ENCODE measurements at places on chromosomes 3 and 15. TPM values are rescaled to one million over a fixed set of nuclear protein-coding genes. Genes with fewer than 3 reads are reported as not detected.

DNA sequence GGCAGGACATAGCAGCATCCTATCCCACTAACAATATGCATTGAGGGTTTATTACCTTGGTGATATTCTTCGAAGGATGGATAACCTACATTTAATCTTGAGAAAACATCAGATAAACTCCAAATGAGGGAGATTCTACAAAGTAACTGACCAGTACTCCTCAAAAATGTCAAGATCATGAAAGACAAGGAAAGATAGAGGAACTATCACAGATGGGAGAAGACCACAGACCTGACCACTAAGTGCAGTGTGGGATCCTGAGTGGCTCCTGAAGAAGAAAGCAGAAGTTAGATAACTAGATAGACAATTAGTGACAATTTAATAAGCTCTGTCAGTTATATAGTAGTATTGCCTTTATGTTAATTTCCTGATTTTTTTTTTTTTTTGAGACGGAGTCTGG is 17.7 kb upstream of the CGNL1 start:
- DNase-seq = no peak

DNA sequence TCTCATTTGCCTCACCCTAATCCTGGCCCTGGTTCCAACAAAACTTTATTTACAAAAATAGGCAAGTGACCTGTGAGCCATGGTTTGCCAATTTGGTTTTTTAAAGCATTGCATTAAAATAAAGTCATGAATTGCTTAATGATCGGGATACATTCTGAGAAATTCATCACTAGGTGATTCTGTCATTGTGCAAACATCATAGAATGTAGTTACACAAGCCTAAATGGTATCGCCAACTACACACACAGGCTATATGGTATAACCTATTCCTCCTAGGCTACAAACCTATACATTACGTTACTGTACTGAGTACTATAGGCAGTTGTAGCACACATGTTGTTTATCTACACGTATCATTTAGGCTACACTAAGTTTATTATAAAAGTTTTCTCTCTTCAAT is 45.9 kb upstream of the SSR3 start:
- DNase-seq = peak; percentile 27

The LSAMP gene
- total RNA-seq = not detected

DNA sequence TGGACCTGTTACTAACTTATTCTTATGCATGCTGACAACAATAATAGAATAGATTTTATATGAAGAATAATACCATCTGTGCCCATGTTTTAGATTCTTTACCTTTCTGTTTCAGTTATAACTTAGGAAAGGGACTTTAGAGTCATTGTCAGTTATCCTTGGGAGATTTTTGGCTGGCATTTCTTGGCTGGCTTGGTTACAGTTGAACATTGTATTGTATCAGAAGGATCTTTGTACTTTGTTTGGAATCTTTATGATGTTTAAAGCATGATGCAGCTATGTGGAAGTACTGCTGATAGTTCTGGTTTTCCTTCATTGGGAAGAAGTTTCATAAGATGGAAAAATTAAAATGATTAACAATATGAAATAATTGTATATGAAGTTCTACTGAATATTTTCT is 19.9 kb downstream of the ABHD5 start:
- DNase-seq = no peak

The CLRN1 gene
- not detected for total RNA-seq

DNA sequence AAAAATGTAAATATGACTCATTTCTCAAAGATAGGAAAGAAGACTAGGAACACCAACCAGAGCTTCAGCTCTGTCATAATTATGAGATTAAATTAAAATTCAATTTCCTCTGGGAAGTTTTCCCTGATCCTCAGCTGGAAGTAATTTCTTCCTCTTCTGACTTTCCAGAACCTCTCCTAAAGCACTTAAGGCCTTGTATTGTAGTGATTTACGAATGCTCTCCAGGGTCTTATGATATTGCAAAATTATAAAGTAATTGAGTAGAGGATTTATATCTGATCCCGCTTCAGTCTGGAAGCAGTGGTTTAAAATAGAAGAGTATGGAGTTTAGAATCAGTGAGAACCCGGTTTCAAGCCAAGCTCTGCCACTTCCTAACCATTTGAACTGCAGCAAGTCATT is 279.8 kb downstream of the ZPLD1 start:
- no peak for DNase-seq

DNA sequence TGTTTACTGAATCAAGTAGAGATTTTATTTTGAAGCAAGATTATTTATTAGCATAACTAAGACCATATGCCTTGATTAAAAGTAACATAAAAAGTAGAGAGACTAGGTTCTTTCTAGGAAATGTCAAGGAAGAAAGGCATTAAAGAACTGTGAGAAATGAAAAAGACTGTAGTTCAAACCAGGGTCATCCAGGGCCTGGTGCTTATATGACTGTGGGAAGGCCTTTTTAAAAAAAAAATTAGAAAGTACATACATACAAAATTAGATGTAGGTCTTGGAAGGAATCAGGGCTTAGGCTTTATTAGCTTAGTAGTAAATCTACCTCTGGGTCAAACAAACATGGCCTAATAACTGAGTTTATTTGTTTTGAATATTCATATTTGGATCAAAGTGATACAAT is 173.9 kb upstream of the TBL1XR1 start:
- DNase-seq = no peak

- no peak for DNase-seq
These were observed 288.4 kb upstream of the GOLGA6L4 start for GRCh38 chr15:83947156-83947555.

The FBXO22 gene
- total RNA-seq = 70.7 TPM

- DNase-seq = no peak
These were observed 247.1 kb upstream of the ST8SIA2 start for GRCh38 chr15:92146511-92147150.

The IMPG2 gene
- 0.26 TPM for total RNA-seq

DNA sequence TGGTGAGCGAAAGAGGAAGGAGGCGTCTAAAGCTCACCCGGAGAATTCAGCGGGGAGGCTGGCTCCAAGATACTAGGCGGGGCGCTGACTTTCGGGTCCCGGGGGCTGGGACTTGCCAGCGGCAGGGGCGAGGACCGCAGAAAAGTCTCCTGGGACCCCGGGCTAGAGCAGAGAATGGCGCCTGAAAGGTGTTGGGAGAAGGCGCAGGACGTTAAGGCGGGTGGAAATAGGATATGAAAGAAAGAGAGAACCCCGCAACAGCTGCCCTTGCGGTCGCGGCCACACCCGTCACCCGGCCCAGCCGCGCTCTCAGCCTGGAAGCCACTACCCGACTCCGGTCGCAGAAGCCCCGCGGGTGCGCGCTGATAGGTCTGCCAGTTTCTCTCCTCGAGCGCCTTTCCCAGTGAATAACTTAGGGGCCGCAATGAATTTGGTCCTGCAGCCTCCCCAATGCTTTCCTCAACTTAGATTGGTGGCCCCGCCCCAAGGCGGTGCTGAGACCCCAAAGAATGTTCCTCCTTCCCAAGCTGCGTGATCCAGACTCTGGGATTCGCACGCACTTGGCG is 604 bp downstream of the LTK start:
- no peak for DNase-seq

The TRH gene
- total RNA-seq = not detected

GRCh38 chr3:141051443-141052200 is 475 bp downstream of the SPSB4 start:
- DNase-seq = no peak

Data from MCF 10A (cell line).